ENCODE measurements at places on chromosomes 12 and 14. TPM values are rescaled to one million over a fixed set of nuclear protein-coding genes. Genes with fewer than 3 reads are reported as not detected.

Gene PTHLH
- not detected for total RNA-seq

- no peak overlapping the region for H3K27ac ChIP-seq
- no peak overlapping the region for H3K4me3 ChIP-seq
- H3K4me1 ChIP-seq, result peaks cover 7% of the 10 kb centered on the region
- peaks cover 14% of the 10 kb centered on the region for H3K36me3 ChIP-seq
- H3K27me3 ChIP-seq, result no peaks in the 10 kb centered on the region
Measured at GRCh38 chr12:110159671-110160245, 35.6 kb downstream of the IFT81 start.

Gene TCL1B
- not detected for total RNA-seq

DNA sequence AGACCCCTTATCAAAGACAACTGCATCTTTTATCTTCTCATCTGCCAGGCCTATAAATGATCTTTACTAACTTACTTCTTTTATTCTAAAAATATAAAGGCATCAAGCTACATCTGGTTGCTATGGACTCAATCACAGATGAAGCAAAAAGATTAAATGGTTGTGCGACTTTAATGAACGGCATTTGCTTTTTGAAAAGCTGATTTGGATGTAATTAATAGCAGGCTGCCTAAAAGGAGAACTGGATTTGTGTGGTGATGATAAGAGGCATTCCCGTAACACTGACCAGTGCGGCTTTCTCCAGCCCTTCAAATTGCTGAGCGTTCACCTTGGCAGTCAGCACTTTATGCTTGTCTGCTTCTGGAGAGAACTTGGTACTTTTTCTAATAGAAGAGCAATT is 103.8 kb downstream of the ARMH4 start:
- H3K27ac ChIP-seq, result no peak overlapping the region
- peaks cover 6% of the 10 kb centered on the region for H3K27me3 ChIP-seq
- no peak for DNase-seq
- no peaks in the 10 kb centered on the region for H3K36me3 ChIP-seq

- no peaks in the 10 kb centered on the region for H3K4me1 ChIP-seq
- no peak overlapping the region for H3K27ac ChIP-seq
- no peaks in the 10 kb centered on the region for H3K36me3 ChIP-seq
- no peak overlapping the region for H3K4me3 ChIP-seq
- no peak for DNase-seq
Measured at GRCh38 chr12:58570411-58570810, 349.9 kb downstream of the LRIG3 start.

DNA sequence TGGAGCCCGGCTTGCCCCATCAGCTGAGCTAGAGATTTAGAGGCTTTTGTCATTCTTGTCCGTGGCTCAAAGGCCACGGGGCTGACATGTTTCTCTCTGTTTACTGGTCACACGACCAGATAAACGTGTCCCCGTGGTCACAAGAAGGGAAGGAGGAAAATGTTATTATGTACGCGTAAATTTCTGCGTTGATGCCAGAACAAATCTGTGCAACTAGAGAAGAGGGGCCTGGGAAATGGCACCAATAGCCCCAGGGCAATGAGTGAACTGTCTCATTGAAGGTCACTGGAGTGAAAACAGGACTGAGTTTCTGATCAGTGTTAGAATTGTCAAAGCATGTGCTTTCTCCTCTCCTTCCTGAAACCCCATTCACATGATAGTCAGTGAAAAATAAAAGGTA is 25.3 kb downstream of the OAS2 start:
- no peak for DNase-seq
- no peak overlapping the region for H3K4me3 ChIP-seq
- no peak overlapping the region for H3K27ac ChIP-seq
- H3K36me3 ChIP-seq, result peaks cover 79% of the 10 kb centered on the region

Gene FIGNL2
- 0.19 TPM for total RNA-seq

Gene TAS2R7
- not detected for total RNA-seq

Gene CEBPE
- total RNA-seq, result 0.34 TPM

Gene RTL1
- total RNA-seq, result not detected

Gene KCNJ8
- not detected for total RNA-seq

Gene GCN1
- total RNA-seq, result 139 TPM

DNA sequence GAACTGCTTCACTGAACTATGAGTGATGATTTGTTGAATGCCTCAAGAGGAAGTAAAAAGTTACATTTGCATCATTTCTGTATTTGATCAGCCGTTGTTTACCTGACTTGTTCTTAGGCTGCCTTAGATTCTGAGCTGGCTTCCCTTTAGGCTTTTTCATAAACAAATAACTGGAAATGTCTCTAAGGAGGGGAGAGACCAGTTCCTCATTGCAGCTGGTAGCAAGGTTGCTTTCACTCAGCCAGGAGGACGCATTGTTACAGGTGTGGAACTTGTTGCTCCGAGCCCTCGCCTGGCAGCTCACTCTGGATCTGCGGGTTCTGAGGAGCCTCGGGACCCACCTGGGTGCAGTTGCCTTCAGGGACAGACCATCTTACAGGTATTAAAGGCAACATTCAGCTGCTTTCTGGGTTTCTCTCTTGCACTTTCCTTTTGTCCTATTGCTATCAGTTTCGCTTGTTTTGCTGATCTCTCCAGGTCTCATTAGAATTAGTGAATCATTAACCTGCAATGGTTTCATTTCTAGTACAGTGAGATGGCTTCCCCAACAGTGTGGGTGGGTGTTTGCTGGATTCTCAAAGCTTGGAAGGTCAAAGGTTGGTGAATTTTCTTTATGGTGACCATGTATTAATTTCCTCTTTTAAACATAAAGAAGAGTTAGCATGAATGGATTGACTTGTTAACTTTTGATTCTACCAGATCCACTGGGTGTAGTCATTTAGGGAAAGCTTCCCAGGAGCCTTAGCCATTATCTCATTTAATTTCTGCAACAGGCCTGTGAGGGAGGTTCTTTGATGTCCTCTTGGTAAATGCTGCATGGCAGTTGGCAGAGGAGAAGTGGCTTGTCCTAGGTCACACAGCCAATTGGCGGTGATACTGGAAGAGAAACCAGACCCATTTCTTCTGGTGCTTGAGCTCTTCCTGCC is at the start of gene PLEKHG7:
Gene PLEKHG7, plus strand, starts transcription at position 236 of the 926 bp plus-strand sequence. CDS start 3,643 bp downstream, outside the sequence.
- H3K27ac ChIP-seq, result no peak within 1 kb of the TSS
- H3K36me3 ChIP-seq, result no peaks in the 10 kb centered on the region
- no peaks in the 10 kb centered on the region for H3K27me3 ChIP-seq

DNA sequence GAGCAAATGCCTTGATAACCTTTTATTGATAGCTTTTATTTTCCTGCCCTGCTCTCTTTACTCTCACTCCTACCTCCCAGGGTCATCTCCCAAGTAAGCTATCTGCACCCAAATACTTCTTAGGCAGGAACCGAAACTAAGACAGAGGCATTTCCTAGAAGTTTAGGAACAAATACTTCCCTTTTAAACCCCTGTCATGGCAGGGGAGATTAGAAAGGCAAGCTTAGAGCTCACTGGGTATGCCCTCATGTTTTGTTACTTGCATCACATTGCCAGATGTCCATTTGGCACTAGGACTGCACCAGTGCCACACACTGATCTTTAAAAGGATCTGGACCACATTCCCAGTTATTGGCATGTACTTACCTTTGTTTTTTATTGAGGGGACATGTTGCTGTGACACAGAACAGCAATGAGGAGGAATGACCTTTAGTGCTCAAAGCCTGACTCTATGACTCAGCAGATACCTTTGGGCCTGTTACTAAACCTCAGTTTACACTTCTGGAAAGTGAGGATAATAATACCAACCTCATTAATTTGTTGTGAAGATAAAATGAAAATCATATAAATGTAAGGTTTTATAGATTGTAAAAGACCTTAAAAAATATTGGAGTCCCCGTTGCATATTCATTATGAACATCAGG is 40.9 kb upstream of the MBIP start:
- no peak overlapping the region for H3K4me3 ChIP-seq
- H3K27me3 ChIP-seq, result peaks cover 10% of the 10 kb centered on the region
- DNase-seq, result no peak
- H3K36me3 ChIP-seq, result no peaks in the 10 kb centered on the region

Gene GUCY2C
- not detected for total RNA-seq
